ENCODE measurements at places on chromosomes 16 and 17.

GRCh38 chr17:63279498-63280230 is 166.4 kb downstream of the CYB561 start:
- DNase-seq = no peak

GRCh38 chr16:56909527-56909979 is 22.4 kb upstream of the HERPUD1 start:
- no peak for DNase-seq

DNA sequence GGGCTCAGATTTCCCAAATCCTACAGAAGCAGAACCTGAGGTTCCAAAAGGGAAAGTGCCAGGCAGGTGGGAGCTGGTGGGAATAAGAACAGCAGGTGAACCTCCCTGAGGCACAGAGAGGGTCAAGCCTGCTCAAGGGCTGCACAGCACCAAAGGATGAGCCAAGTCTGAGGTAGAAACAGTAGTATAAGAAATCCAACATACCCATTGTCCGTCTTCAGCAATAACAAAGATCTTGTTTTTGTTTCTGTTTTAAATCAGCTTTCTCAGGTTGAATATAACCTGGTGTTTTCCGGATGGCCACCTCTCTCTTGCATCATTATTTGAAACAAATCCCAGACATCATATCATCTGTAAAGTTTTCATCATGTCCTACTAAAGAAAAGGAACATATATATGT is 10.6 kb upstream of the CES3 start:
- DNase-seq = no peak

- DNase-seq = peak; percentile 35
Observed at GRCh38 chr16:72856797-72857196, 191.1 kb downstream of the ZFHX3 start.

- DNase-seq = no peak
Observed at GRCh38 chr16:31351942-31352325, 3.0 kb upstream of the ITGAX start.

GRCh38 chr17:66952031-66952524 is 12.4 kb upstream of the CACNG4 start:
- DNase-seq = no peak

GRCh38 chr16:67580202-67580601 is 17.9 kb downstream of the CTCF start:
- no peak for DNase-seq

DNA sequence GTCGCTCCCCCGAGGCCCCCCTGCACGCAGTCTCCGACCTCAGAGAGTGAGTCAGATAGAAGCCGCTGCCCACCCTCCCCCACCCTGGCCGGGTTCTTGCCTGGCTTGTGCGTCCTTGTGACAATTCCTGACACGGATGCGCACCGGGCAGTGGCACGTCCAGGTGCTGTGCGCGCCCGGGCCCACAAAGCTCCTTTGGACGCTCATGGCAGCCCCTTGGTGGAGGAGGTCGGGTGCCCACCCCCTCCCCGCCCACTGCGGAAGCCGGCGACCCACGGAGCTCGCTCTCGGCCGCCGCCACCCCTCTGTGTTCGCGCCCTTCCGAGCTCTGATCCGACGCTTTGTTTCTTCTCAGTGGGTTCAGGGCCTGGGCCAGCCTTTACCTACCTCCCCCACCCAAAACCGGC is 662 bp upstream of the TUBB3 start:
- DNase-seq = peak; percentile 68

- DNase-seq = no peak
Observed at GRCh38 chr17:20315821-20316220, 151.5 kb downstream of the LGALS9B start.

DNA sequence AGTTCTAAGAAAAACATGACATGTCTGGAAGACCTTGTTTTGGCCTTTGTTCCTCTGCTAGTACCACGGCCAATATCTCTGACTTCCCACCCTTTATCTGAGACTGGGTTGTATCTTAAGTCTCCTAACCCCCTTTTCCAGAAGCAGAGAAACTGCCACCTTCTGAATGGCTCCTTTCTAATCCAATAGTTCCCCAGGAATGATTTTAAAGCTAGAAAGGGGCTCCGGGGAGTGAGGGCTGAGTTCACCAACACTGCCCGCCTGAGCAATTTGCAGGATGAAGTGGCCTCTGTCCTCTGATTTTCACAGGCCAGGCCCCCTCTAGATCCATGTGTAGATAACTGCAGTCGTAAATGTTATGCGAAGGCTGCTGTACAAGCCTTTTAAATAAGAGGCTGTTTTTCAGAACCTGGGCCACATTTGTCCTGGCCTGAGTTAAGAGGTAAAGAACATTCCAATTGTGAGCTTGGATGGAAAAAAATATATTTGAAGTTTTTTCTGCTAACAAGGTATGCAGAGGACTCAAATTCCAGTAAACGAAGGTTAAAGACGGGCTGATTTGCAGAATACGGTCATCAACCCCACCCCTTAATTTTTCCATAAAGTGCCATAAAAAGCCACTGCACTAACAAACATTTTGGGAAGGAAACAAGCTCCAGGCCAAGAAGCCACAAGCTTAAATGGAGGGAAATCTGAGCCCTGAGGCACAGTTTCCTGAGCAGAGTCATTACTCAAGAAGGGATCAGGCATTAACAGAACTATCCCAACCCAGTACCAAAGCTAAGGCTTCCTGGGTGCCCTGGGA is 117.0 kb upstream of the MAF start:
- DNase-seq = no peak

DNA sequence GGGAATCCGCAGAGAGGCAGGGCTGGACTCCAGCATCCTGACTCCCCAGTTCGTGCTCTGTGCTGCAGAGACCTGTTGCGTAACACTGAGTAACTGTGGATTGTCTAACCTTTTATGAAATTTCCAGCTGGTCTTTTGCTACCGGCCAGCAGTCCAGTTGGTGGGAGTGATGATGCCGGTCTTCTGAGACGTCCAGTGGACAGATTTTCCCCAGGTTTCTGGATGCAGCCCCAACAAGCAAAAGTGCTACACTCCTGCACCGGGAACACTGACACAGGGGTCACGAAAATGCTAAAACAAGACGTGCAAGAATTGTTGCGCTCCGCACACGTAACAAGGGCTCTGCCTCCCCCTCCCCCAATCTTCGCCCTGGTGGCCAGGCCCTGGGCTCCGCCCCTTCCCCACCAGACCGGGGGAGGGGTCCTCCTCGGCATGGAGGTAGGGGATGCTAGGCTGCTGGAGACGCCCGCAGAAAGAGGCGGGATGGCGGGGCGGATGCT is 701 bp upstream of the MRC2 start:
- no peak for DNase-seq

DNA sequence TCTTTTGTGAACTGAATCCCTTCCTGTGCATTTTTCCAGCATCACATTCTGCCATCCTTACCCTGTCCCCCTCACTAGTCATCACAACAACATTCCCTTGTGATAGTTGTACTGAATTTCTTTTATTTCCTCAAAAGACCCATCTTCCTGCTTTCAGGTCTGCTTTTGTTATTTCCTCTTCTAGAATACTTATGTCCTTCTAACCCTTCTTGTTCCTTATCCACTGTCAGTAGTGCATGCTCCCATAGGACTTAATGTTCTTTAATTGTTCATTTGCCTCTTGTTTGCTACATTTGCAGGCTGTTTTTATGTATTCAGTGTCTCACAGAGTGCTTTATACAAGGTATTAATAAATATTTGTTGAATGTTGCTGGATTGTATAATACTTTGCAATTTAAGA is 73.0 kb downstream of the BCAS3 start:
- no peak for DNase-seq

GRCh38 chr16:77470851-77471250 is 36.0 kb upstream of the ADAMTS18 start:
- DNase-seq = no peak

GRCh38 chr17:68700421-68700820 is 99.3 kb upstream of the FAM20A start:
- no peak for DNase-seq

- no peak for DNase-seq
Observed at GRCh38 chr17:14317383-14317782, 16.5 kb downstream of the HS3ST3B1 start.

DNA sequence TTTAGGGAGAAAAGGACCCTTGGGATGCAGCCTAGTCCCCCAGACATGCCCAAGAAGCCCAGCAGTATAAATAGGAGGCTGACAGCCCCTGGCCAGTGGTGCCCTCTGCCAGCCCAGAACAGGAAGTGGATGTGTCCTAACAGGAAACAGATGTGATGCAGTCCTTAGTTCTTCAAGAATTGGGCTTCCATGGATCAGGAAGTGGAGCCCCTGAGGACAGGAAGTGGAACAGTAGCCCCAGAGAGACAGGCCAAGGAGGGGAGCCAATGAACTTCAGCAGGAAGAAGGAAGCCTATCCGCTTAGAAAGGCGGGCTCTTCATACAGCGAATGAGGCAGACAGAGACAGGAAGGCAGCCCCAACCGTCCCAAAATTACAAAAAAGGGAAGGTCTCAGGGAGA is 7.2 kb downstream of the CTF1 start:
- no peak for DNase-seq

DNA sequence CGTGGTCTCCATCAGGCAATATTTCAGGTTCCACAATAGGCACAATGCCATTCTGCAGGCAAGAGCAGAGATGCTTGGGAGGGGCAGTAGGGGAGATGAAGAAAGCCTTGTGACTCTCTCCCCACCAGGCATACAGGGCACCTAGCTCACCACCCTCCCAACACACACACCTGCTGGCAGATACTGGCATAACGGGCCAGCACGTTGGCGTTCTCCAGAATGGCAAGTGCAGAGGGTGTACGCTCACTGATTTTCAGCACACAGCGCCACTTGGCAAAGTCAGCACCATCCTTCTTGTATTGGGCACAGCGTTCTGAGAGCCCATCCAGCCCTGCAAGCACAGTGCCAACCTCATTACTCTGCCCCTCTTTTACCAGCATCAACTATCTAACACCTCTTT is 2.2 kb downstream of the ALDOC start:
- no peak for DNase-seq

DNA sequence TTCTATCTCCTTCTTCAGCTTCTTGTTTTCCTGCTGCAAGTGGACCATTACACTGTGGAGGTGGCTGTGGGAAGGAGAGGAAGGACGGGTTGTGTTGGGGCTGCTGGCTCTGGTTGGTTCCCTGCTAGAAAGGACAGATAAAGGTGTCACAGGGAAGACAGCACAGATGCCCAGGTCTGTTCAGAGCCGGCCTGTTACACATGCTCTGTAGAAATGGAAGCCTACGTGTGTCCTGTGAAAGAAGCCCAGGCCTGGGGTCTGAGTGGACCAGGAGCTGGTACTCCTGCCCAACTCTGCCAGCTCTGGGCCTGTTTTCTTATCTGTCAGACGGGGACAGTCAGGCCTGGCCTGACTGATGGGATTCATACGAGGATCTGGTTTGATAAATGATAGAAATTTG is 26.4 kb downstream of the DHX38 start:
- no peak for DNase-seq

GRCh38 chr16:70470927-70471341 is 16.5 kb downstream of the FCSK start:
- DNase-seq = peak; percentile 5

- no peak for DNase-seq
Observed at GRCh38 chr17:50909765-50910605, 43.8 kb upstream of the TOB1 start.

DNA sequence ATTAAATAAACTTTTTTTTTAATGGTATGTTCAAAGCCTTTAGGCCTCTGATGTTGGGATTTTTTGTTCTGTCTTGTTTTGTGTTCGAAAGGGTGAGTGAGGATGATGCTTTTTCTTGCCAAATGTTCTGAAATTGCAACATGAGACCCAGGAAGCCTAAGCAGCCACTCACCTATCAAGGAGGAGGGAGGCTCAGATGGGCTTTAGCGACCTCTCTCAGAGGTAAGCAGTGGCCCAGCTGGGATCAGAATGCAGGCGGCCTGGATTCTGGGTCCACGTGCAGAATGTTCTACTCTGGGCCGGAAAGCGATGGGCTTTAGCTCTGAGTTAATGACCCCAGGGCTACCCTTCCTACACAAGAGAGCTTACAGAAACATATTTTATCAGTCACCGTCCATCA is 386.6 kb downstream of the SOX9 start:
- no peak for DNase-seq

DNA sequence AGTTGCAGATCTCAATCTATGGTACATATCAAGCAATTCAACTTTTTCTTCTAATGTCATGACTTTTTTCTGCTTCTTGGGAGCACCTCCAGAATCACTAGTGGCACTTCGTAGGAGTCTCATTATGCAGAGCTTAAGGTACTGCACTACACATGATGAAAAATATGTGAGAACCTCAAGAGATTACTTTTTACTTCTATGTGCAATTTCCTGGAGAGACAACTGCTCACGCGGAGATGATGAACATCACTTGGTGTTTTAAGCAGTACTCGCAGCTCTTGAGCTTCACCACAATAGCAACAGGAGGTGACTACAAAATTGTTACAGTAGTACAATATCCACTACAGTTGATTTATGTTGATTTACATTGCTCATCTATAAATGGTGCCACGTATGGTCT is 79.7 kb downstream of the MRTFB start:
- no peak for DNase-seq

- peak; percentile 70 for DNase-seq
Observed at GRCh38 chr16:287298-287811, 4.4 kb downstream of the PDIA2 start.

GRCh38 chr17:19975601-19976000 is 2.0 kb downstream of the AKAP10 start:
- DNase-seq = no peak

DNA sequence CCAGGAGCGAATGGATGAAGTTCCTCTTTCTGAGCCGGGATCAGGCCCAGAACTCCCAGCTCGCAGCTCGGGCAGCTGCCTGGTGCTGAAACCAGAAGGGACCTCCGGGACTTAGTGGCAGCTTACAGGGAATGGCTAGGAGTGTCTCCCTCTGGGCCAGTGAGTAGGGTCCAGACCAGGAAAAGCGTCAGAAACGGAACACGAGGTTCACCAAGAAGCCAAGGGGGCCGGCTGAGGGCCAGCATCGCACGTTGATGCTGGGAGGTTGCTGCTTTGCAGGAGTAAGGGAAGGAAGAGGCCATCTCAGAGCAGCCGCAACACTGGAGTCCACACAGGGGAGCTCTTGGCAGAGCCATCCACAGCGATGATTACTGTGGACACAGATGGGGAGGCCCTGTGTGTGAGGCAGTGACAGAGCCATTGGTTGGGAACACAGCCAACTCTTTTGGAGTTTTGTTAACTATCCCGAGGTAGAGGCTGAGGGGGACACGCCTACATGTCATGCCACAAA is 74.0 kb upstream of the CREBBP start:
- DNase-seq = peak; percentile 42

- no peak for DNase-seq
Observed at GRCh38 chr17:76475302-76475701, 7.9 kb downstream of the AANAT start.

DNA sequence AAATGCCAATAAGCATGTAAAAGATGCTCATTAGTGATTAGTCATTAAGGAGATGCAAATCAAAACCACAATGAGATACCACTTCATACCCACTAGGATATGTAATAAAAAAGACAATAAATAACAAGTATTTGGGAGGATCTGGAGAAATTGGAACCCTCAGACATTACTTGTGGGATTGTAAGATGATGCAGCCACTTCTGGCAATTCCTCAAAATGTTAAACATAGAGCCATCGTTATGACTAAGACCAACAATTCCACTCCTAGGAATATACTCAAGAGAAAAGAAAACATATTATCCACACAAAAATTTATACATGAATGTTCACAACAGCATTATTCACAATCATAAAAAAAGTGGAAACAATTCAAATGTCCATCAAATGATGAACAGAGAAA is 336.2 kb upstream of the PMFBP1 start:
- no peak for DNase-seq

GRCh38 chr16:89197633-89198416 is 2.5 kb downstream of the SLC22A31 start:
- DNase-seq = no peak

GRCh38 chr17:31561469-31562375 is 170.2 kb downstream of the RAB11FIP4 start:
- no peak for DNase-seq

GRCh38 chr17:7897090-7897489 is 8.5 kb downstream of the CHD3 start:
- DNase-seq = no peak
